ENCODE measurements at places on chromosomes 6 and 20.

DNA sequence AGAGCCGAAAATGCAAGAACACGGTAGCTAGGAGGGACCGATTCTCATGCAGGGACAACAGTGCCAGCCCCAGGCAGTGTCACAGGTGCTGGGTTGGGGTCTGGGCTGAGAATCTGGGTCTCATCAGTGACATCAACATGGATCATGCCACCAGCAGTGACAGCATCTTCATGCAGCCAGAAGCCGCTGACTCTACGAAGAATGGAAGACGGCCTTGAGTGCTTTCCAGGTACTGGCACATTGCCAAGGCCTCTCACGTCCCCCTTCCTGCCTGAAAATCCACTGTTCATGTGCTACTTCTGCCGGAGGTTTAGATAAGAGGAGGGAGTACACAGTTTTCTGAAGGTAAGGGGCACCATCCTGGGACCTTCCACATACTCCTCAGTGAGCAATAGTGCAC, 141.1 kb upstream of the FOXQ1 start:
- DNase-seq: no peak

DNA sequence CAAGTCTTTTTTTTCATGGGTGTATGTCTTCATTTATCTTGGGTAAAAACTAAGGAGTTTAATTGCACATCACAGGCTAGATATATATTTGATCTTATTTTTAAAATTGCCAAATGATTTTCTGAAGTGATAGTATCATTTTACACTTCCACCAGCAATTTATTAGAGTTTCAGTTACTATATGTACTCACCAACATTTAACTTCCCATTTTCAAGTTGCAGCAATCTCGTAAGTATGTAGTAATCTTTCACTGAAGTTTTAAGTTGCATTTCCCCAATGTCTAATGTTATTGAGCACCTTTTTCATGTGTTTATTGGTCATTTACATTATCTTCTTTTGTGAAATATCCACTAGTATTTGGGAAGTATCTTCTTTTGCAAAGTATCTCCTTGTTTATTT, 277.4 kb upstream of the CNR1 start:
- DNase-seq: no peak

DNA sequence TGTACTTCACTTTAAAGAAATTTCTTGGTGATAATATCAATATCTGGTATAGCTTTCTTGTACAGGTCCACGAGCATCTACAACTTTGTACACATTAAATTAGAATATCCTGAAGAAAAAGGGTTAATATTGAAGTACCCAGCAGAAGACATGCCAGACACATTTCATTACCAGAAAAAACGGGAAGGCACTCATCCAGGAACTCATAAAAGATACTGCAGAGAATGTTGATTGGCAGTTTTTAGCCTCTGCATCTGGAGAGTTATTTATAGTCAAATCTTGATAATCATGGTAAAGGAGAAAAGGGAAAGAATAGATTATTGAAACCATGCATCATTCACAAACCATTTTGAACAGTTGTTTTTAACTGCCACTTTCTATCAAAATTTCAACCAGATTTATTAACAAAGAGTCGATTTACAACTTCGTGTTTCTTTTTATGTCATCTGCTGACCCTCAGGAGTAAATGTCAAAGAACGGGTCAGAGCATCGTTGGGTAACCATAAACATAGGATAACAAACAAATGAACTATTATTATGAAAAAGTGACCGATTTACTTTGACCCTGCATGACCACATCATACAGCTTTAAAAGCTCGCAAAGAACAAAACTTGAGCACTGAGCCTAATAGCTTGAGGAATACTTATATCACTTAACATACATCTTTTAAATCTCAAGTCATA, 229.2 kb upstream of the SGK1 start:
- no peak for DNase-seq

DNA sequence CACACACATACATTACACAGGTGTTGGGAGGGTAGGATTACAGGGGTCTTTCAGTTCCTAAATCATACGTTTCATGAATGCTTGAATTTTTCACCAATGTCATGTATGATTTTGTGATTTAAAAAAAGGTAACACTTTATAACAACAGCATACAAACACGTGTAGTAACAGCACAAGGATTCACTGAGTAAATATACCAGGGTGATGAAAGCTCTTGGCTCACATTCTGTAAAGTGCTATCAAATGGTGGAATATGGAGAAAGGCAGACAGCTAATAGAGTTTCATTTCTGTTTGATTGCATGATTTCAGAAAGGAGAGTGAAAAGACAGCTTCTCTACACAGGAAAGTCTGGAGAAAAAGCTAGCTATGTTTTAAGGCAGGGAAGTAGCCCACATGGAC, 231.9 kb downstream of the CD83 start:
- DNase-seq: no peak

DNA sequence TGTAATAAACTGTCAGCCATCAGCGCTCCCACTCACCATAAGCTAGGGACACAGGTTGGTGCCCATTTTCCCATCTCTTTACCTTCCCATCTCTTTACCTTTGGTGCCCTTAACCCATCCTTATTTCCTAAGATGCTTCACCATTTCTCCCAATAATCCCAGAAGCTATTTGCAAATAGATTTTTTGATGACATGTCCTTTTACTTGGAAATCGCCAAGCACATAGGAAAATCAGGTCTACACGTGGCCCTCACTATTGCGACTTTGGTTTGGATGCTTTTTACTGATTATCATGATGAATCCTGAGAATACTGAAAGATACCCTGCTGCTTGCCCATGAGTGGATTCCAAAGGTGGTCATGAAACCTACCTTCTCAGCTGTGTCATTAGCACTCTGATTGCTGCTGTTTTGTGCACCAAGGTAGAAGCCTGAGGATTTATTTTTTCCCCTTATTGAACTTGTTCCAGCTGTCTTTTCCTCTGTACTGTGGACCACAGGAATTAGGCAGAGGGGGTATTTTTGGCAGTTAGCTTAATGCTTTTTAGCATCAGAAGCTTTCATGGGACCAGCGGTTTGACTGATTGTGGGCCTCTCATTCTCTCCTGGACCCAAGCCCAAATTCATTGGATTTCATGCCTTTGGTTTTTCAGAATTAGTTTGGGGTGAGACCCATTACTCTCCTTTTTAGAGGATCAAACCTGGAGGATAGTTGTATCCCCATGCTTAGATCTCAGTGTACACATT, 229.6 kb upstream of the RIN2 start:
- DNase-seq: peak; percentile 17

DNA sequence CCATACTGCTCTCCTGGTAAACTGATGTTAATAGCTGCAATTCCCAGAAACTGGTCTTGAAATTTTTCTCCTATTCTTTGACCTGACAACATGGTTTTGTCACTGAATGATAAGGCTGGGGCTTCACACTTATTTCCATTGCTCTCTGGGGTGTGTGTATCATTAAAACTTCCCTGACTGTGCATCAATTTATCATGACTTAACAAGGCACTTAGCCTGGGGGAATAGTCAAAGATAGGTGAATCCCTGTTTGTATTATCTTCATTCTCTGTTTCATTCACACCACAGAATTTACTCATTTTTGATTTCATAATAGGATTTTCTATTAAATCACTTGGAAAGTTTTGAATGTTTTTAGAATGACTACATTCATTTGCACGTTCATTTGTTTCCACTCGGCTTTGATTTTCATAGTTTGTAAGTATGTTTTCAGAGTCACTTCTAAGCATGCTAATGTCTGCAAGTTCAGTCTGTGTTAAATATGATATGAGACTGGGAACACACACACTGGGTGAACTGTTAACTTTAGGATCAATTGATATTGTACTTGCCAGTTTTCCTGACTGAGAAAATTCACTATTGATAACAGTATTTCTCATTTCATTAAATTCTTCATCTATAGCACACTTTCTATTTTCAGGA, 35.5 kb downstream of the DST start:
- no peak for DNase-seq

- DNase-seq: peak; percentile 26
Measured at GRCh38 chr6:135182071-135183001, 1.2 kb downstream of the MYB start.

- peak; percentile 53 for DNase-seq
Measured at GRCh38 chr6:157034436-157035230, 257.5 kb downstream of the ARID1B start.

- no peak for DNase-seq
Measured at GRCh38 chr20:61251529-61252393, at the start of gene CDH4. Gene CDH4, plus strand, starts transcription at chr20:61252261.

Measured in SJCRH30 (cell line).